NCI-H187 treated with DMSO at 0.1 percent for 48 hours (cell line): ENCODE measurements at places on chromosomes 16 and 17.

GRCh38 chr16:85173981-85174751 lies 61.9 kb upstream of the CIBAR2 start:
- DNase-seq = no peak

DNA sequence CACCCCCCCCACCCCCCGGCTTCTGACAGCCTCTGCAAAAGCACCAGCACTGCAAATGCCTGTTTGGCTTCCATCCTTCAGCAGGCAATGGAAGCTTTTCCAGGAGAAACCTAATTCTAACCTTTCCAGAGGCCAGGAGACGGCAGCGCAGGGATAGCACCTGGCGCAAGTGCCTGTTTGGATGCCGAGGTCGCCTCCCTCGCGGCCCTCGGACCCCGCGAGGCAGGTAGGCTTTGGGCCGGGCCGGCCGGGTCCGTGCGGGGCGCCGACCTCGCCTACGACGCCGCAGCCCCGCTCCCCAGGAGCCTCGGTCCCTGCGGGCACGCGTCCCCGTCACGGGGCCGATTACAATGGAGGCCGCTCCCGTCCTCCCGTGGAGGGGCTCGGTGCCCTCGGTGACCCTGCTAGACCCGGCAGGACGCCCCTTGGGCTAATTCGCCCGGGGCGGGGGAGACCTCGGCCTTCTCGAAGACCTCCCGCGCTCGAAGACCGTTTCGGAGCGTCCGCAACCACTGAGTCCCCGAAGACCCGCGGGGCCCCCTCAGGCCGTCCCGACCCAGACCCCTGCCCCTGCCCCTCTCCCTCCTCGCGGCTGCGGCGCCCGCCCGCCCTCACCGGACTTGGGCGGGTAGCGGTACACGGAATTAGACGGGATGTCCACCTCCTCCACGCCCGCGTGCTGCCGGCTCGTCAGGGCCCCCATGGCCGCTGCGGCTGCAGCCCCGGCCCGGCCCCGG lies 587 bp downstream of the RNF157 start:
- DNase-seq = no peak

DNA sequence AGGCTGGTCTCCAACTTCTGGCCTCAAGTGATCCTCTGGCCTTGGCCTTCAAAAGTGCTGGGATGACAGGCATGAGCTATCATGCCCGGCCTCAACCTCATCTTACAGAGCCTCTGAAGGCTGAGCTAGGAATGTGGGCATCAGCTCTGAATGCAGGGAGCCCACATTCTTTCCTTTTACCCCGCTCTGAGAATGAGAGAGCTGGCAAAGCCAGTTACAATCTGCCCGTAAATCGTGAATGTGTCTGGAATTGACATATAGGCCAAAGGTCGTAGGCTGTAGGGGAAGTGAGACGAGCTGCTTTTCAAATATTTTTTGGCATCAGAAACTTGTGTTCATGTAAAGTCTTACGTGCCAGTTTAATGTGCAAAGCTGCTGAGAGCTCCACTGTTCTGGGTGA lies 4.5 kb downstream of the TMEM238L start:
- no peak for DNase-seq

DNA sequence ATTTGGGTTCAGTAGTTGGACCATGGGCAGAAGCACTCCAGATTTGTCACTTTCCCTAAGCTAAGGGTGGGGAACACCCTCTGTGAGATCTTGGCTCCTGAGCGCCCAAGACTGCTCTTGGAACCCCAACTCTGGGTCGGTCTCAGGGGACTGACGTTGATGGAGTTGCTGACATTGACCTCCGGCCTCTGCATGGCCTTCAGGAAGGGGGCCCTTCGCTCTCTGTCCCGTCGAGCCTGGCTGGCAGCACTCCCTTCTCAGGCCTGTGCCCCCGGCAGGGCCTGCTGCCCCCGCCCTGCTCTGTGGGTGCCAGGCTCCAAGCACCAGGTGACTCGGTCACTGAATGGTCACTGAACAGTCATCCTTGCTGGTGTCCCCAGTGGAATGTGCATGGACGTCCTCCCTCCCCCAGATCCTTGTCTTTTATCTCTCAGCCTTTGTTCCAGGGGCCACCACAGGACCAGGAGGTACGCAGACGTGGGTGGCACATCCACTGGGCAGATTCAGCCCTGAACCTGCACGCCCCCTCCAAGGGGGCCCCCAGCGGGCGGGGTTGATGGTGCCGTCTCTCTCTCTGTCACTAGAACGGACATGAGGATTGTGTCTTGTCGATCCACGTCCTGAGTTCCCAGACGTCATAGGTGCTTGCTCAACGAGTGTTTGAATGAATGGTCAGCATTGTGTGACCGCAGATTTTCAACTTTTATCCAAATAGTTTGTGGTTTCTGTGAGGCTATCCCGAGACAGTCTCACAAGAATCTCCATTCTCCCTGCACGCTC lies 314.5 kb downstream of the SEC14L1 start:
- no peak for DNase-seq

DNA sequence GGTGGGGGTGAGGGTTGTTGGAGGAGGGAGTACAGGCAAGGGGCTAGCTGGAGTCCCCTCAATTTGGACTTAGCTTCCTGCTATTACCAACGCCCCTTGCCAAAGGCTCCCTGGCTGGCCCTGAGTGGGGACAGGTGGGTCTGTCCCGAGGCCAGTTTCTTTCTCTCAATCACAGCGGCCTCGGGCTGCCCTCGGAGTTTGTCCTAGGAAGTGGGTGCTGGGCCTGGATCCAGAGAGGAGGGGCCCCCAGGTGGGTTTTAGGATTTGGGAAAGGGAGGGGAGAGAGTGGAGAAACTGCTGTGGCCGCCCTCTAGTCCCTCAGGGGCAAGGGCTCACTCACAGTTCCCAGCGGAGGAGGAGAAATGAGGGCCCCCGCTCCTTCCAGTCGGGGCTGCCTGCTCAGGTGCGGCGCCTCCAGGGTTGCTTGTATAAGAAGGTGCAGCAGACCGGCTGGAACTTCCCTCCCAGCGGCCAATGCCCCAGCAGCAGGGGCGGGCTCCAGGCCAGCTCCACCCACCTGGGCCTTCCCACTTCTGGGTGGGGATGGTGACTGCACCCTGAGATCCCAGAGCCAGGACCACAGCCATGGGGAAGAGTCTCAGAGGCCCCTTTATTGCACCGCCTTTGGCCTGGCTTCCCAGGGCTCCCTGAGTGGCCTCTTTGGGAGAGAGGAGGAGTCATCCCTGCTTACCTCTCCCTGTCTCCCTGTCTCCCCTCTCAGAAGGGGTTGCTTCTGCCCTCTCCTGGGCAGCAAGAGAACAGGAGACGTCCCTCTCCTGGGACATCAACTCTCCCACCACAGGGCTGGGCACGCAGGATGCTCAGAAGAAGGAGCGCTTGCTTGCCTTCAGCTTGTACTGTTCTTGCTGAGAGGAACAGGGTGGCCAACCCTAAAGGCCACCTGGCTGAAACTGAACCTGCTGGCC lies 112.0 kb upstream of the SMURF2 start:
- peak; percentile 54 for DNase-seq

GRCh38 chr16:73125850-73126524 lies 78.1 kb upstream of the ZFHX3 start:
- no peak for DNase-seq

DNA sequence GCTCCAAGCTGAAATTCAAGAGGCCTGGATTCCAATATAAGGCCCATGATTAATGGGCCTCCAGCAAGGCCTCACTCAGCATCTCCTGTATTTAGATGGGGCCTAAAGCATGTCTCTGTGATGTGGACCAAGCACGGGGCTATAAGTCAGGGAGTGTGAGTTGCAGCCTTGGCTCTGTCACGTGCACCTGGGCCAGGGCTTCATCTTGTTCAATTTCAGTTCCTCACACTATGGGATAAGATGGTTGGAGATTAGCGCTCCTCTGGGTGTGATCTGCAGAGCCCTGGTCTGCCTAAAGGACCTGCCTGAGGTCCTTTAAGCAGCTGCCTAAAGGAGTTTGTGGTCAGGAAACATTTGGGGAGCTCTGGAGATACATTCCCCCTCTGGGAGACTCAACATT lies 25.2 kb downstream of the KLHL36 start:
- no peak for DNase-seq

DNA sequence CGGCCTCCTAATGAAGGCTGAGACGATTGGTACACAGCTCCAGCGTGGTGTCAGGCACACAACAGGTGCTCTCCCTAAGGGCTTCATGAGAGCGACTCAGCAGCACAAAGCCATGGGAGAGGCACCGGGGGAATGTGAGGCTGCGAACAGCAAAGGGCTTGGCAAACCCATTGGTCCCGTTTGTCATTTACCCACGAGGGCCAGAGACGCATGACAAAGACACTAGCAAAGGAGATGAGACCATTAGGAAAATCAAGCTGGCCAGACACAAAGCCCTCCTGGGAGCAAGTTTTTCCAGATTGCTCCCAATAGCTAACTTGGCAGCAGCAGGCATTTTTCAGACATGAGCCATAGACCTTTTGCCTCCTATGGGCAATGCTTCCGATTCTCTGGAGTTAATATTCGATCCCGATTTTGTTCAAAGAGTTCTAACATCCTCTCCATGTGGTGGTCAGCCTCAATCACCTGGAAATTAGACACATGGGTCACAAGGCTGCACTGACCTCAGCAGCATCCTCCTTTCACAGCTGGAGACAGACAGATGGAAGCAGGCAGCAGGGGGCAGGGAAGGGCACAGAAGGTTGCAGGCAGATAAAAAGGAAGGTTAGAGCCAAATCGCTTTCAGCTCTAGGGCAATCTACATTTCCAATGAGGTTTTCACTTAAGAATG lies 38.2 kb downstream of the TK2 start:
- DNase-seq = no peak

- no peak for DNase-seq
These were observed 4.0 kb downstream of the CDH15 start for GRCh38 chr16:89175280-89176146.

GRCh38 chr16:78789561-78789960 lies 690.1 kb downstream of the WWOX start:
- DNase-seq = no peak

GRCh38 chr16:1057252-1057932 lies 15.2 kb upstream of the SSTR5 start:
- DNase-seq = no peak

GRCh38 chr16:81808933-81809480 lies 29.9 kb downstream of the PLCG2 start:
- DNase-seq = no peak

DNA sequence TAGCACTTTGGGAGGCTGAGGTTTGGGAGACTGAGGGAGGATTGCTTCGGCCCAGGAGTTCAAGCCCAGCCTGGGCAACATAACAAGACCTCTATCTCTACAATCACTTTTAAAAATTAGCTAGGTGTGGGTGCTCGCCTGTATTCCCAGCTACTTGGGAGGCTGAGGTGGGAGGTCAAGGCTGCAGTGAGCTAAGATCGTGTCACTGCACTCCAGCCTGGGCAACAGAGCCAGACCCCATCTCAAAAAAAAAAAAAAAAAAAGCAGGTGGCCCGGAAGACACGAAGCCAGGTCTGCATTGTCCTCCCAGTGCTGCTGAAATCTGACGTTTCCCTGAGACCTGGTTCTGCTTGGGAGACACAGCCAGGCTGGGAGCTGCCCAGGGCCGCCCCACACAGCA lies 18.8 kb upstream of the TIMP2 start:
- DNase-seq = no peak

- no peak for DNase-seq
These were observed 46.9 kb downstream of the SYCE1L start for GRCh38 chr16:77246150-77246549.

DNA sequence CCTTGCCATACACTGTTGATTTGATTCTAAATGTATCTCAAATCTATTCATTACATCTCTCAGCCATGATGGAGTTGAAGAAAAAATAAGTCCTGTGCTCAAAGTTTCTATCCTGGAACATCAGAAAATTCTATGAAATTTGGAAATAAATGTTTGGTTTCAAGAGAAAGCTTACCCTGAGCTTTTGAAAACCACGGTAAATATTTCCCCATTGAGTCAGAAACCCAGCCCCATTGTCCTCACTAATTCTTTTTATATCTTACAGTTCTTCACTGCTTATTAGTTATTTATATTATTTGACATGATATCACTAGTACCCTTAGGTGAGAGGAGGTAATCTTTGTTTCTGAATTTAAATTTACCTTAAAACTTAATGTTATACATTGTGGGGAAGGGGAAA lies 128.5 kb downstream of the MRTFB start:
- no peak for DNase-seq

DNA sequence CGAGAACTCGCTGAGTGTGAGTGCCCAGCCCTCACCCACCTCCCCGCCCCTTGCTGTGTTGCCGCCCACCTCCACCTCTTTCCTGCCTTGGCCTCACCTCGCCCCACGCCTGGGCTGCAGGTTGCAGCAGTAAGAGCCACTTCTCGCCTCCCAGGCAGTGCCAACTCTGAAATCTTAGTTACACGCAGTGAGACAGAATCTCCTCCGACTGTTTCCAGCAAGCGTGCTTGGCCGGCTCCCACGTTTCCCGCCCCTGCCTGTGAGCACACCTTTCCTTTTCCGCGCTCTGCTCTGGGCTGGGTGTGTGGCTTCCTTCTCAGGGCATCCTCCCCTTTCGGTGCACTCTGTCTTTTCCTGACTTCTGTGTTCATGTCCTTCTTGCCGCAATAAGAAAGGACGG lies 5.7 kb downstream of the ENGASE start:
- DNase-seq = no peak

- DNase-seq = no peak
These were observed 1713.9 kb downstream of the TP53TG3F start for GRCh38 chr16:35173295-35173694.

GRCh38 chr16:59164461-59164860 lies 430.3 kb upstream of the GOT2 start:
- DNase-seq = no peak

DNA sequence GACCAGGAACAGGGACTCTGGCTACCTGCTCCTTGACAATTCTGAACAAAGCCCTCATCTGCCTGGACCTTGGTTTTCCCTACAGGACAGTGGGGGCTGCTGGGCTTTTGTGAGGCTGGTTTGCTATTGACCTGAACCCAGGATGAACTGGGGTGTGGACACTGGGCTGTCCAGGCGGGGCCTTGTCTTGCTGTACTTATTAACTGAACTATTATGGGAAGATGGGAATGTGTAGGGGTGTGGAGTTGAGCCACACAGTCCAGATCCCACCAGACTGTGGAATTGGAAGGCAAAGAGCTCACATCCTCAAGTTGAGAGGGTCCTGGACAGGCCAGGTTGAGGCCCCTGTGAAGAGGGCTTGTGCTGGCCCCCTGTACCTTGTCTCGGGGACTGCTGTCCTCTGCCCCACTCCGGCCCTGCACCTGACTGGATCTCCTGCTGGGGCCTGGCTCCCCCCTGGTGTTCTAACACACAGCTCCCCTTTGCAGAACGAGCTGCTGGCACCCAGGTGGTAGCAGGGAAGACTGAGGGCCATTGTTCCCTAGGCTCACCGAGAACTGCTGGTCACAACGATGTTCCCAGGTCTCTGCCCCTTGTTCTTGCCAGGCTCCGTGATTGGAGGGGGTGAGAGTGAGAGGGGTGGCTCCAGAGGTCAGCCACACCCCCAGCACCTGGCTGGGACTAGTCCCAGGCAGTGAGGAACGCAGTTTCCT lies 51.8 kb upstream of the CDC42EP4 start:
- no peak for DNase-seq

- no peak for DNase-seq
These were observed 471.9 kb downstream of the PMP22 start for GRCh38 chr17:14793237-14793636.
